Activated T-cell treated with anti-CD3 and anti-CD28 coated beads for 48 hours (primary cell): ENCODE measurements at places on chromosomes 16 and 17.
A peak's percentile ranks its signal among the peaks of the same experiment; 100 is the strongest.

DNA sequence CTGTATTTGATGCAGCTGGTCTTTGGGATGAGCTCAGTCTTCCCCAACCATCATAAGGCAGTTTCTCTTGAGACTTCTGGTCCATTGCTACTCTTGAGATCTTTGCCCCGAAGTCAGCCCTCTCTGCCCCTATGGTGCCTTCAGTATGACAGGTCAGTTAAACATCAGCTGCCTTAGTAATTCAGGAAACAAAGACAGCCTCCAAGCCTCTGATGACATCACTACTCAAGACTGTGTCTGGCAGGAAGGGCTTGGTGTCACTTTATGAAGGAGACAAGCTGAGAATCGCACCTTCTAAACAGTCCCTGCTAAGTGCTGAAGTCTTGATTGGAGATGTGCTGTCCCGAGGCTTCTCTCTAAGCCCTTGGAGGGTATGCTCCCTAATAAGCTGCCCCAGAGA lies 104.9 kb upstream of the TBX2 start:
- DNase-seq: no peak

DNA sequence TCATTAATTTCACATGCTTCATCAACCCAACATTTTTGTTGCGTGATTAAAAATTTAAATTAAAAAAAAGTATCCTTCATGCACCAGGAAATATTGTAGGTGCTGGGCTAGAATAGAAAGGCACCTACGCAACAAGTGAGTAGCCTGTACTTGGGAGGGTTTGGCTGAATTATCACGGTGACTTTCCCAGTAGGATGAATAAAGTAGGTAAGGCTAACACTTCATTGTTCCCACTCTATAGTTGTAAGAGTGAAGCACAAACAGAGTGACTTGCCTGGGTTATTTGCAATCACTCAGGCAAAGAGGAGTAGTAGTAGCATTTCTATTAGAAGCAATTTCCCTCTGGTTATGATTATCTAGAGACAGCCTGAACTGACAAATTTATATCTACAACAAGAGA lies 62.5 kb downstream of the DNAH3 start:
- DNase-seq: no peak

GRCh38 chr17:74770498-74771318 lies 5.4 kb downstream of the NAT9 start:
- DNase-seq: peak; percentile 56

DNA sequence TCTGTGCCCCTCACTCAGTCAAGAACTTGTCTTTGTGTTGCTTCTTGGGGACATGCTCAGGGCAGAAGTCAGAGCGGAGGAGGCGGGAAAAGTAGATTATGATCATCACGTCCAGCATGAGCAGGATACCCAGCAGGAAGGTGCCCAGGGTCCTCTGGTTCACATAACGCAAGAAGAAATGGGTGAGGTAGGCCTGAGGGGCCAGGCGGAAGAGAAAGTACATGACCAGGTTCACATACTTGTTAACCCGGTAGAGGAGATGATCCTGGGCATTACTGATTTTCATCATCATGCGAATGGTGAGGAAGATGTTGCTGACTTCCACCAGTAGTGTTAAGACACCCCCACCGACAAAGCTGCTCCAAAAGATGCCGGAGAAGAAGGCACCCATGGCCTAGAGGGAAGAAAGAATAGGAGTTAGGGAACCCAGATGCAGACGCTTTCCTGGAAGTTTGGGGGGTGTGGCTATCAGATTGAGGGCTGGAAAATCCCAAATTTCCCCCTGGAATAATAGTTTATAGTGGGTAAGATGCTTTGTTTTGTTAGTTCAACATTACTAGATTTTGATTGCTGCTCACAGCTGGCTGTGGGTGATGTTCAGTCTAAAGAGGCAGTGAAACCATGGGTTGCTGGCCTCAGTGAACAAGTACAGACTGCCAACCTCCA lies 1.4 kb downstream of the TLCD1 start:
- DNase-seq: no peak

GRCh38 chr17:6639586-6640535 lies 650 bp downstream of the KIAA0753 start:
- peak; percentile 36 for DNase-seq

DNA sequence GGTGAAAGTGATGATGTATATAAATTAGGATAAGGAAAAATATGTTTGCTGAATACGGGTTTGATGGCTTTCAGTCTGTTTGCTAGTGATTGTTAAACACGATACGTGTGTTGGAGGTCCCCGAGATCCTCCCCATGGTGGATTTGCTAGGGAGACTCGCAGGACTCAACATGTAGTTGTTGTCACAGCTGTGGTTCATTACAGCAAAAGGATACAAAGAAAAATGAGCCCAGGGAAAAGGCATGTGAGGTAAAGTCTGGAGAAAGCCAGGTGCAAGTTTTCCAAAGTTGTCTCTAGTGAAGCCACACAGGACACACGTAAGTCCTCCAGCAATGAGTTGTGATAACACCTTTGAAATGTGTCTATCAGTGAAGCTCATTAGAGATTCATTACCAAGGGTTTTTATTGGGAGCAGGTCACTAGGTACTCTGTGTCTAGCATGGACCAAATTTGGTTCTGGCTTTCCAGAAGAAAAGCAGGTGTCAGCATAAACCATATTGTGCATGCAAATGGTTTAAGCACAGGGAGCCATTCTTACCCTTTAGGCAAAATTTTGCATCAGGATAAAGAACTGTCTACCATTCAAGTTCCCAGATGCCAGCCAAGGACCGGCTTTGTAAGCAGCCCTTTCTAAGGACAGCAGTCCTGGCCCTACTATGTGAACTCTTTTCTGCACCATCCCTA lies 215.2 kb upstream of the WSCD1 start:
- DNase-seq: no peak

- DNase-seq: no peak
Measured at GRCh38 chr17:58536542-58536941, 22.1 kb upstream of the MTMR4 start.

GRCh38 chr16:67192781-67193361 lies 916 bp downstream of the E2F4 start:
- no peak for DNase-seq

GRCh38 chr16:28504707-28505404 lies 1.8 kb downstream of the IL27 start:
- no peak for DNase-seq

GRCh38 chr16:54325616-54326265 lies 39.2 kb upstream of the IRX3 start:
- no peak for DNase-seq

- no peak for DNase-seq
Measured at GRCh38 chr17:38861399-38861843, 7.9 kb upstream of the RPL23 start.

DNA sequence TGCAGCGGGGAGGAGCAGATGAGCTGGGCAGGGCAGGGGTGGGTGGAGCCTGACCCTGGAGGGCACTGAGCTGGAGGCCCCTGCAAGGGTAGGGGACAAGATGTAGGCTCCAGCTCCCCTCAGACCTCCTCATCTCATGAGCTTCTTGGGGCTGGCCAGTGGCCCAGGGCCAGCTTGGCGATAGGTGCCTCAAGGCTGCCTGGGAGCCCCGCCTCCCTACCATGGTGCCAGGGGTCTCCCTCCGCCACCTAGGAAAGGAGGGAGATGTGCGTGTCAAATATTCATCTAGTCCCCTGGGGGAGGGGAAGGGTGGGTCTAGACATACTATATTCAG lies 3.9 kb downstream of the HIRIP3 start:
- no peak for DNase-seq

DNA sequence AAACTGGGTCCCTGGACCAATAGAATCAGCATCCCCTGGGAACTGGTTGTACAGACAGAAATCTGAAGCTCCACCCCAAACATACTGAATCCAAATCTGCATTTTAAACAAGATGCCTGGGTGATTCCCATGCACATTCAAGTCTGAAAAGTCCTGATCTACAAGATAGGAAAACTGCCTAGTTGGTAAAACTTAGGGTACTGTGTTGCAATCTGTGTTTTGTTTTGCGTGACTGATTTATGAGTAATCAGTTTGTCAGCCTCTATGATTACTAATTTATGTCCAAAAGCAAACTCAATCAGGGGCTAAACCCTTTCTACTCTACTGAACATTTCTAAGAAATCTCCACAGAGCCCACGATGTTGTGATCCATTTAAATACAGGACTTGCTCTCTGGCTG lies 103.8 kb downstream of the YPEL2 start:
- DNase-seq: no peak
